Colonic mucosa (tissue), 4 donors: ENCODE measurements at places on chromosomes 6 and 20. TPM values are rescaled to one million over a fixed set of nuclear protein-coding genes. Genes with fewer than 3 reads are reported as not detected.
A peak's percentile ranks its signal among the peaks of the same experiment; 100 is the strongest.

The SIRPA gene
- 12.2 TPM for total RNA-seq

- peak; percentile 46 for DNase-seq
Observed at GRCh38 chr6:147530132-147531060, 21.9 kb downstream of the SAMD5 start.

GRCh38 chr6:100818066-100818465 is 63.1 kb downstream of the ASCC3 start:
- no peak for DNase-seq

DNA sequence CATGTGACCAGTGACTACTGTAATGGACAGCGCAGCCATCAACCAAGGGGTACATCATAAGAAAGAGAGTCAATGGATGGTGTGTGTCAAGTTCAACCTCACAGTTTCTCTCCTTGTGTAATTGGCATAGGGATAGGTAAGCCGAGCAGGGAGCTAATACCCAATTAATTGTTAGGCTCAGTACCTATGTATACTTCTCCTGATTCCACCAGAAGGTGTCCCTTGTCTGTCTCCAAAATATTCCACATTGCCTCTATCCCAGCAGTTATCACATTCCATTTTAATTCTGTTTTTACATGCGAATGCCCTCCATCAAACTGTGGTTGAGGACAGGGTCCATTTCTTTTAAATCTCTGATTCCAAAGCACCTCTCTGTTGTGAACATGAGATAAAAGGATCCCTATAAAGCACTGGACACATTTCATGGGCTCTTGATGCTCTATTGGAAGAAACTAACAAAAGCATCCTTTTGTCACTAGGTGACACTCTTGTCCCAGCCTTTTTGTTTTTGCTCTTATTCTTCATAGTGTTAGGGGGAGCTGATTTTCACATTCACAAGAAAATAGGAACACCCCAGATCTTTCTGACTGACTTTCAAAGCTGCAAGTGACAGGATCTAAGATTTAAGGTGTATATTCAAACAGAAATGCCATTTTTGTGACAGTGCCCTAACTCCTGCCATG is 38.9 kb downstream of the FBXO9 start:
- no peak for DNase-seq

GRCh38 chr6:129793447-129793846 is 67.7 kb downstream of the TMEM244 start:
- no peak for DNase-seq

DNA sequence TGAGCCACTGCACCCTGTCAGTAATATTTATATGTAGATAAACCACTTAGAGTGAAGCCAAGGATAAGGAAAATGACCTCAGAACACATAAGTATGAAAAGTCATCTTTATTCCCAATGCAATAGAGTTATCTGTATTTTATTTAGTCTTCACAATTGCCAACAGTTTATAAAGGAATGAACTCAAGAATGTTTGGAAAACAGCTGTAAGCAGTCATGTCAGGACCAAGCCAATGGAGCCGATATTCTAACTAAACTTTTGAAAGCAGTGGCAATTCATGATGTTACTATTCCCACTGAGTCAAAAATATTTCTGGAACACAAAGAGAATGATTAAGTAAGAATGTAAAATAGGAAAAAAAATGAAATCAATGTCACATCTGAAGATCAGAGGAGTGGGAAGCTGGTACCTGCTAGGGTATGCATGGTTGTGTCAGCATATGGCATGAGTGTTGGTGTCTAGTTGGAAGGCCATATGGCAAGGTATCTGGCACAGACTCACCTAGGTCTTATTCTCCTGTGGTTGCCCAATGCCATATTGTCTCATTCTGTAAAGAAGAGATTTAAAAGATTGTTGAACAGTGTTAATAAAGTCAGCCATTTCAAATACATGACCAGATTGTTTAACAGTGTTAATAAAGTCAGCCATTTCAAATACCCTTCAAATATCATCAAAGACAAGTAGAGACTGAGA is 118.2 kb downstream of the ADAT2 start:
- no peak for DNase-seq

- no peak for DNase-seq
Observed at GRCh38 chr20:62117362-62117646, 5.0 kb upstream of the LSM14B start.

DNA sequence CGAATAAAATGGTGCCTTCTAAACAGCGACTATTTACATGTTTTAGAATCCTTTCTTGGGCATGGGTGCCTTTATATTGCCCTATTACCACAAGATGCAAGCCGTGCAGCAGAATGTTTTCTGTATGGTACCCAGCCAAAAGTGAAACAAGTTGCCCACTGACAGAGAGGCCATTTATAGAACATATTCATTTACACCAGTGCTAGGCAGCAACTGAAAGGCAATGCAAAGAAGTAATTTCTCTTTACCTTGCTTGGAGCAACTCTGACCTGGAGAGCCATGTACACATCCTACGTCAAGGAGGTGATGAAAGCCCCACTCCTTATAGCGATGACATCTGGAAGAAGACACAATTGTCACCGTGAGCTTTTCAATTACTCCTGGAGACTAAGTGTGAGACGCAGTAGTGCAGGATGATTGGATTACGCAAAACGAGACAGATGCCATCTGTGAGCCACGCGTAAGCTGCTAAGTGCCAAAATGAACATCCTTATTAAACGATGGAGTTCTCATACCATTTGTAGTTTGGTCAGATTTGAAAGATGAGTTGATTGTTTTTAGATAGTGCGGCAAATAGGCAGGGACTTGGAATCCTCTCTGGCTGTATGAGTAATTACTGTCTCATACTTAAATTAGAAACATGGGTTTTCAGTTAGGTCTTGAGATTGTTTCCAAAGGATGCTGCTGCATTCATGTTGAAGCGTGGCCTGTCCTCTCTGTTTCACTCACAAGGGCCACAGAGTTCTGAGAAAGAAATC is at the start of gene TMEM244:
TSS of gene TMEM244 (minus strand) at position 408 of the 758 bp plus-strand sequence. CDS start at position 281, 127 bp downstream.
- no peak for DNase-seq

The COL9A3 gene
- total RNA-seq: 2.7 TPM

DNA sequence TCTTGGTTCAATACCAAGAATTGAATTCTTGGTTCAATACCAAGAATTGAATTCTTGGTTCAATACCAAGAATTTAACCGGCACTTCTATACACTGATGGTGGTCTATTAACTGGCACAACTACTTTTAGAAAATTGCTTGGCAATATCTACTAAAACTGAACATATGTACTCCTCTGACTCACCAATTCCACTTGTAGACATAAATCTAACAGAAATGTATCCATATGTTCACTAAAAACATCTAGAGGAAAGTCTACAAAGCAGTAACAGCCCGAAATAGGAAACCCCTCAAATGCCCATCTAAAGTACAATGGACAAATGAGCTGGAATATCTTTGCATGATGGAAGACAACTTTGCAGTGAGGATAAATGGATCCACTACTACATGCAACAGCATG is 71.9 kb downstream of the KIF16B start:
- no peak for DNase-seq

- DNase-seq: peak; percentile 70
Observed at GRCh38 chr6:151014404-151015100, 149.1 kb downstream of the MTHFD1L start.

The ALDH5A1 gene
- 16.4 TPM for total RNA-seq

- no peak for DNase-seq
Observed at GRCh38 chr6:33587529-33587928, 7.5 kb upstream of the BAK1 start.

GRCh38 chr20:59178983-59179595 is 15.5 kb downstream of the ZNF831 start:
- DNase-seq: peak; percentile 16

DNA sequence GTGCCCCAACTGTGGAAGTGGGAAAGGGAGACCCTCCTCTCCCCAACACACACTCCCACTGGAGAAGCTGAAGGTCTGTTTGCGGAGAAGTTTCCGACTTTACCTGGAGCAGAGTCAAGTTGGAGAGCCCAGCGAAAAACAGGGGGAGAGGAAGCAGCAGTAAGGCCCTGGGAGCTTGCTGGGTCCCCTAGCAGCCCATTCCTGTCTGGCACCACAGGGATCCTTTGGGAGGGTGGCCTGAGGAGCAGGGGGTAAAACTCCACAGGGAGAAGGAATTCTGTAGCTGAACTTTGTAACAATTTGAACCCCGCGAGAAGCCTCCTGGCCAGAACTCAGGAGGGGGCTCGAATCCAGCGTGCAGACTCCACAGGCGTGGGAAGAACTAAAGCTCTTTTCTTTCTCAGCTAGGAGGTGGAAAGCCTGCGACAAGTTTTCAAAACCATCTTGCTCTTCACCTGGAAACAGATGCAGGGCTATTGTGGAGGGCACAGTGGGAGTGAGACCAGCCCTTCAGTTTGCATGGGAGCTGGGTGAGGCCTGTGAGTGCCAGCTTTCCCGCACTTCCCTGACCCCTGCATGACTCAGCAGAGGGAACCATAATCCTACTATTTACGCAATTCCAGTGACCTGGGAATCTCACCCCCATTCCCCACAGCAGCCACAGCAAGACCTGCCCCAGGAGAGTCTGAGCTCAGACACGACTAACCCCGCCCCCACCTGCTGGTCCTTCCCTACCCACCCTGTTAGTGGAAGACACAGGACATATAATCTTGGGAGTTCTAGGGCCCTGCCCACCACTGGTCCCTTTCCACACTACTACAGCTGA is 25.8 kb downstream of the SERPINB9 start:
- DNase-seq: peak; percentile 54

The SLA2 gene
- 0.59 TPM for total RNA-seq

The FOXP4 gene
- total RNA-seq: 50.4 TPM

- no peak for DNase-seq
Observed at GRCh38 chr20:63126876-63127699, 88.8 kb downstream of the YTHDF1 start.

GRCh38 chr6:109284675-109285074 is 97.6 kb downstream of the CD164 start:
- no peak for DNase-seq

DNA sequence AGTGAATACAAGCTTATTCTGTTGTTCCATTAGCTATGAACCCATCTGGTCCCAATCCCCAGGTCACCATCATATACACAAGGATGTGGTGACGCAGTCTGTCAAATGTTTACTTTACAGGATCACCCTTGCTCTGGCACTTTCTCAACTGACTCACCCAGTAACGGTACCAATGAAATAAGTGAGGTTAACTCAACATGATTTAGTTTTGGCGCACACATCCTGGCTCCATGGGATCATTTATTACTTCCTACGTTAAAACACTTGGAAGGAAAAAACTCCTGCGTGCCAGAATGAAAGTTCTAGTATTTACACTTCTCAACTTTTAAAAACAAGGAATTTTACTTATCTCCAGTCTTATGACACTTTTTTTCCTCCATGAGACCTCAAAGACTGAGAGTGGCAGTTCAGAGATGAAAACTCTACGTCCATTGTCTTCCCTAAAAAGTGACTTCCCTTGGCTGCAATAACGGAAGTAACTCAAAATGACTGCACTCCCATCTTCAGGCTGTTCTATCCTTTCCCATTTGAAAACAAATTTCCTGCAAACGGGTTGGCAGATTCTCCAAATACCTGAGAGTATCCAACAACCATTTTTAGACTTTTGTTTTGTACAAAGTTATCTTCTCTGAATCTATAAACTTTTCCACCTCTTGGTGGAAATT is 15.9 kb downstream of the AGPAT4 start:
- no peak for DNase-seq

GRCh38 chr6:7254980-7255835 is 57.8 kb downstream of the SSR1 start:
- no peak for DNase-seq

The CASS4 gene
- total RNA-seq: 0.98 TPM

DNA sequence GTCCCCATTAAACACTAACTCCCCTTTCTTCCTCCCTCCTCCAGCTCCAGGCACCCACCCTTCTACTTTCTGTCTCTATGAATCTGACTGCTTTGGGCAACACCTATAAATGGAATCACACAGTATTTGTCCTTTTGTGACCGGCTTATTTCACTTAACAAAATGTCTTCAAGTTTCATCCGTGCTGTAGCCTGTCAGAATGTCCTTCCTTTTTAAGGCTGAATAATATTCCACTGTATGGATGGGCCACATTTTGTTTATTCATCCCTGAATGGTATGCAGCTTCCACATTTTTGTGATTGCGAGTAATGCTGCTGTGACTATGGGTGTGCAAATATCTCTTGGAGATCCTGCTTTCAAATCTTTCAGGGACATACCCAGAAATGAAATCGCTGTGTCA is 28.4 kb downstream of the BMP7 start:
- DNase-seq: no peak

DNA sequence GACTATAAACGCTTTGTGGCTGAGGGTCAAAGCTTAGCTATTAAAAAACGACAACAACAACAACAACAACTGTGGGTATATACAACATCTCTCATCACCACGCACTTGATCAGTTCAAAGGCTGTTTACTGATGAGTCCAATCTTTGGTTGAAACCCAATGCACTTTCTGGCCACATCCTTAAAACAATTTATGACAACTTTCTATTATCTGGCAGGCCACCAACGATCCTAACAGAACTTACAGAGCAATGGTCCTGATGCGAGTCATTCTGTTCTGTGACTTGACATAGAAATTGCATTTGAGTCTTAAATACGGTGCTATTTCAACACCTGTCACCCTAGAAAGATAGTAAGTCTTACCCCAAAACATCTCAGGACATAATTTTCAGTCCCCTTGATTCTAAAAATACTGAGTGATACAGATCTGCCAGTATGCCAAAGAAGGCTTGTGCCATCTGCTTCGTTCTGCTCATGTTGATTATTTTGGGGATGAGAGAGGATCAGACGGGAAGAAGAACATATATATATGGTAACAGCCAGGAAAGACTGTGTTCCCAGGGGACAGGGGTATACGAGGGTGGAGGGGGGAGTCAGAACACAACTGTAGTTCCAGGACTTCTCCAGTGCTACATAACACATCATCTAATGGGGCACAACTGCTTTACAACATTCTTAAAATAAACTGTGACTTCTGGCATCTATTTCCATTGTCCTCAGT is 55.8 kb downstream of the PLAGL1 start:
- DNase-seq: no peak

DNA sequence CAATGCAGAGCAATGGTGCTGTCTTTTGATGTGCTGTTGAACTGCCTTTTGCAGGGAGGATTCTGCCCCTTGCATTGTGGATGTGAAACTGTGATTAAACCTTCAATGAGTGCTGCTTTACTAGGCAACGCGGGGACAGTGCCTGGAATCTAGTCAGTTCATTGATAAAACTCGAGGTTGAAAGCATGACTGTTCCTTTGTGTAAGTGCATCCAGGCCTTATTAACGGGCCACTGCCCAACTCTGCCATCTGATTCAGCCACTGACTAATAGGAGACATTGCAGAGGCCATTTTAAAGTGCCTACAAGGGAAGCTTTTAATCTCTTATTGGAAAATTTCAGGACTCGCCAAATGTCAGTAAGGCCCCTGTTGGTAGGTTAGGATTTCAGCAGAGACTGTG is 49.3 kb downstream of the SLC35F1 start:
- DNase-seq: no peak

GRCh38 chr6:10968776-10969175 is 75.3 kb downstream of the ELOVL2 start:
- no peak for DNase-seq

DNA sequence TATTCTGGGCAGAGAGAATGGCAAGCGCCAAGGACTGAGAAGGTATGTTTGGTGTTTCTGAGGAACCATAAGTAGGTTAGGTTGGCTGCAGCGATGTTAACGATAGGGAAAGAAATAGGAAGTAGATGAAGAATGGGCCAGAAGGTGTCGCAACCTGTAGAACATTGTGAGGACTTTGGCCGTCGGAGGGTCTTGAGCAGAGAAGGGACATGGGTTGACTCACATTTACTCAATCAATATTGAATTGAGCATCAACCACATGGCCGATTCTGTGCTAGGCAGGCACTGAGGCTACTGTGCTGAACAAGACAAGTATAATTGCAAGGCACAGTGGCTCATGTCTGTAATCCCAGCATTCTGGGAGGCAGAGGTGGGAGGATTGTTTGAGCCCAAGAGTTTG is 26.8 kb upstream of the RPN2 start:
- no peak for DNase-seq
